ENCODE measurements at places on chromosomes 7 and 10.

DNA sequence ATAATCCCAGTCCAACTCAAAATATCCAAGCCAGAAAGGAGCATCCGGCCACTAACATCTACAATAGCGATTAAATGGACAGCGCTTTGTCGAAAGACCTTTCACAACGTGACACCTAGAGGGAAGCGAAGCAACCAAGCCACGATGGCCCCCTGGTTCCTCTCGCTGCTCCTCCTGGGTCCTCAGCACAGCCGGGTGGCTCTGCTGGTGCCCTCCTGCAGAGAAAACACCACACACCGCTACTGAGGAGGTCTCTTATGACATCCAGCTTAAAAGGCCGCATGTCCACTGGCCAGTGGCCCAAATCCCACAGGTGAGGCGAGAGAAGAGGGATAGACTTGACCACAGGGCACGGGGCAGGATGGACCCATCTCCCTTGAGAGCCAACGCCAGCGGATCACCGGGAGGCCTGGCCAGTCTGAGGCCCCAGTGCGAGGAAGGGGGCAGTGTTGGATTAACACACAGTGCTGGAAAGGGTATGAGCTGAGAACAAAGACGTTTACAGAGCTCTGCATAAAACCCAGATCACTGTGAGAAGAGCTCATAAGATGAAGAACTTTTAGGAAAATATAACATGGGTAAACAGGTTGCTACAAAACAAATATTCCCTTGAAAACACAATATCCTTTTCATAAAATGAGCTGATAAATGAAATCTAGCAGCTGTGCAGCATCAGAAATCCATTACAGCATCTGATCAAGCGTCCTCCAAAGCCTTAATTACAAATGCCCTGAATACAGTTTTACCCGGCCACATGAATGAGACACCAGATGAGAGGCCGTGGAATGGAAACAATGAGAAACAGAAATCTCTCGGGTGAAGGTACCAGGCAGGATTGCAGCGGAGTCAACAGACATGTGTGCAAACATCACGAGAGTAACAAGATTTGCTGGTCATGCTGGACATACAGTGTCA lies 236.7 kb downstream of the DIP2C start:
- DNase-seq: no peak

DNA sequence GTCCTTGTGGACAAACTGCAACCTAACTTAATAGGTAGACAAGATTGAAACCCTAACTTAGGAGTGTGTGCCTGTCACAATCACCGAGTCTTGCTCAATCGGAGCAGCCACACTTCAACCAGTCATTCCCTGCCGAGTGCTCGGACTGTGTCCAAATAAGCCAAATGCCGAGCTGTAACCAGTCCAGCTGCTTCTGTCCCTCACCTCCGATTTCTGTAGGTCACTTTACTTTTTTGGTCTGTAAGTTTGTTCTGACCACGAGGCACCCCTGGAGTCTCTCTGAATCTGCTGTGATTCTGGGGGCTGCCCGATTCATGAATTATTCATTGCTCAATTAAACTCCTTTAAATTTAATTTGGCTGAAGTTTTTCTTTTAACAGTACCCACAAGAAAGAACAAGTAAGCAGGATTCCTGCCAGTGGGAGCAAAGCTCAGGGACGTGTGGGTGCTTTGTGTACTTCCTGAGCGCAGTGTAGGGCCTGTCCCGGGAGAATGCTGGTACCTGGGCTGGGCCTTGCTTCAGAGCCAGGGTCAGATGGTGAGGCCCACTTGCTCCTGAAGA lies 140.1 kb downstream of the ACTR3B start:
- DNase-seq: peak; percentile 68

GRCh38 chr7:152544971-152545619 lies 109.3 kb upstream of the KMT2C start:
- DNase-seq: no peak

- no peak for DNase-seq
Measured at GRCh38 chr7:131498237-131498885, 58.1 kb downstream of the PODXL start.

DNA sequence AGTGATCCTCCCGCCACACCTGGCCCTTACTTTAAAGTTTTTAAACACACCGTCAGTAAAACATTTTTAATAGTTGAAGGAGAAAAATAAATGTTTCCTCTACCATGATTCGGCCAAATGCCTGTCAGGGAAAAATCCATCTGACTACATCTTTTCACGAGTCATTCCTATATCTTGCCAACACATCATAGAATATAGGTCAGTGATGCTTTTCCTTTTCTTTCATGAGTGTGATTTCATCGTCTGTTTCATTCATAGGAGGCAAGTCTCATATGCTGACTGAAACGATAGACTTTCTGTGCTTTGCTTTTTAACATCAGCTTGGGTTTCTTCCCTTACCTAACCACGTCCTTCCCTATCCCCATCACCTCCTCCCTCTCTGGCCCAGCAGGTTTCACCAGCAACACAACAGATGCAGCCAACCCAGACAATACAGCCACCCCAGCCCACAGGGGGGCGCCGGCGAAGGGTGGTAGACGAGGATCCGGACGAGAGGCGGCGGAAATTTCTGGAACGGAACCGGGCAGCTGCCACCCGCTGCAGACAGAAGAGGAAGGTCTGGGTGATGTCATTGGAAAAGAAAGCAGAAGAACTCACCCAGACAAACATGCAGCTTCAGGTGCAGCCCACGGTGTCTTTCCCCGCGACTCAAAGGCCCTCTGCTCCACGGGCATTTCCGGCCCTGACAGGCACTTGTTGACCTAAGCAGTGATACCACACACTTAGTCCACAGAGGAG lies 149.2 kb downstream of the TRIL start:
- DNase-seq: peak; percentile 38

GRCh38 chr7:30163231-30163894 lies 28.6 kb downstream of the MTURN start:
- DNase-seq: no peak

GRCh38 chr10:73576178-73576889 lies 14.8 kb downstream of the USP54 start:
- no peak for DNase-seq

- no peak for DNase-seq
Measured at GRCh38 chr7:1131471-1132265, 28.3 kb downstream of the ZFAND2A start.

DNA sequence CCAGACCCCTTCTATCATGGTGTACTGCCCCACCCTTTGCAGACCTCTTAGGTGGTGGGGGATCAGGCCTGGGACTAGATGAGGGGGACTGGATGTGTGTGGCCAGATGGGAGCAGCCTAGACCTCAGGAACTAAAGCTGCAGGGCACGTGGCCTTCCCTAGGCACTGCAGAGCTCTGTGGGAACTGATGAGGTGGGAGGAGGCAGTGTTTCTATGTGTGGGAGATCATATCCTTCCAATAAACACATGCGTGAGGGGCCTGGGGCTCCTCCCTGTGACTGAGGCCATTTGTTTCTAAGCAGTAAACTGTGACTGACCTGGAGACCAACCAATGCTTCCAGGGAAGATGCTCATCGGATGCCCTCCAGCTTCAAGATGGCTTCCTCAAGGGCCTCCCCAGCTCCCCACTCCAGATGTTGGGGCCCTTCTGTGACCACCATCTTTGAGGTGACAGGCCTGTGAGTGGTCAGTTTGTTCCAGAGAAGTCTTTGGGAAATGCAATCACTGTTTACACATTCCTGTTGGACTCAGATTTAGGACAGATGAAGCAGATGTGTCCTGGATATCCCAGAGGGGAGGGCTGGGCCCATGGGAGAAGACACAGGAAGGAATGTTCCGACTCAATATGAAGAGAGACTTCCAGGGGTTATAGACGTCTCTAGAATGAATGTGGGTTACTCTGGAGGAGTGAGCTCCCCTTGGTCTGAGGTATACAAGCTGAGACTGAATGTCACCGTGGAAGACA lies 23.6 kb upstream of the ZCCHC24 start:
- peak; percentile 44 for DNase-seq

DNA sequence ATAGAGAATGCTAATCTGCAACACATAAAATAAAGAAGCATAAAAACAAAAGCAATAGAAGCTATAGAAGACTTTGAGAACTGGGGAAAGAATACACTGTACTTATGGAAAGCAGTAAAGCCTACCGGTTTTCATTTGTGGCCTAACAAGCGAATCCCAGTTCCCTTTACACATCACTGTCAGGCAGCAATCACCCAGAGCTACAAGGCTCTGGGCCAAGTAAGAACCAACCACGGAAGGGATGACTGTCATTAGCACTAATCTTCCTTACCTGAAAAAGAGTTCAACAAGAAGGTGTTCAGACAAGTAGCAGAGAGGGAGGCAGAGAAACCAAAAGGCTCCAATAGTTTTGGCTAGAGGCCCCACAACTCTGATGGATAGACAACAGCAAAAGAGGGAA lies 15.0 kb downstream of the CCDC6 start:
- DNase-seq: no peak

DNA sequence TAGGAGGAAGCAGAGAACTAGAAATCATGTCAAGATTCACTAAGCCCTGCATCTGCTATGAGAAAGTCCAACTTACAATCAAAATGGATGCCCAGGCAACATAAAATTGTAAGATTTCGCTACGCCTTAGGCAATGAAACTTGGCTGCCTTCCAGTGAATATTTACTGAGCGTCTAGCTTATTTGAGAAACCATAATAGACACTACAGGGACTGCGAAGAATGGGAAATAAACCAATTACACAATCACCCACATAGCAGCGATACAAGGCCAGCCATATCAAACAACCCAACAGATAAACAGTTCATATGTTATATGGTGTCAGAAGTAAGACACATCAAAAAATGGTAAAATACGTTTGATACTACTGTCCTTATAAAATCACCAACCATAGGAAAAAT lies 545.0 kb upstream of the C7orf33 start:
- no peak for DNase-seq

GRCh38 chr10:74084955-74085354 lies 65.7 kb downstream of the AP3M1 start:
- DNase-seq: no peak

- no peak for DNase-seq
Measured at GRCh38 chr10:36336315-36336714, 694.2 kb upstream of the FZD8 start.

- no peak for DNase-seq
Measured at GRCh38 chr7:85070967-85071628, 115.8 kb downstream of the SEMA3D start.

GRCh38 chr10:662686-663465 lies 26.6 kb downstream of the DIP2C start:
- no peak for DNase-seq

- DNase-seq: peak; percentile 79
Measured at GRCh38 chr10:110641256-110641655, 2.9 kb upstream of the RBM20 start.

GRCh38 chr10:79149662-79150443 lies 81.1 kb downstream of the ZMIZ1 start:
- peak; percentile 93 for DNase-seq

- no peak for DNase-seq
Measured at GRCh38 chr10:105494303-105494702, 853.2 kb downstream of the SORCS3 start.

GRCh38 chr7:28125431-28126409 lies 54.9 kb downstream of the JAZF1 start:
- no peak for DNase-seq

GRCh38 chr7:158649279-158649678 lies 55.3 kb downstream of the NCAPG2 start:
- no peak for DNase-seq

- no peak for DNase-seq
Measured at GRCh38 chr7:22569586-22570321, 69.8 kb upstream of the STEAP1B start.

DNA sequence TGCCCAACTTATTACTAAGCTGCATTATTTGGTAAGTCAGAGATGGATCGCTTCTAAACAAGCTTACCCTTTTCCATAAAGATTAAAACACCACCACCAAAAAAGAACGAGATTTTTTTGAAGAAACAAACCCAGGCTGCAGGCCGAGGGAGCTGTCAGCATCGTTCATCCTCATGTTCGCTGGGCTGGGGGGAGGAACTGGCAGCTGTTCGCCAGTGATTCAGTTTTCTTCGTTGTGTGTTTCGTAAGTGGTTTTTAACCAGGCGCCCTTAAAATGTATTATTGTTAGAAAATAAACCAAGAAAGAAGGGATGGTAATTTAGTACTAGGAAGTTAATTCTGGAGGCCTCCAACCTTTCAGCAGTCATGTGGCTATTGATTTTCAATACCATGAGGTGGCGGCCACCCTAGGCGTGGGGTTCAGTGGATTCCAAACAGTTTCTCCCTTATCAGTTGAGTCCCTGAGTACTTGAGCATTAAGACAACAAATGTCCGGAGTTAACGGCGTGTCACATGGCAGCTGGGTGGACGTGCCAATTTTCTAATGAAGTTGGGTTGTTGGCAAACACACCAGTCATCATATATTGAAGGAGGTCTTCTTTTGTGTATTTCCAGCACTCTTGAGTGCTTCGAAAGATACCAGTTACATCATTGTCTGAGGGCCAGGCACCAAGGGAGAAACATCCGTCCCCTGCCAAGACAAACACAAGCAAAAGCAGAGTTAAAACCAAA lies 173.2 kb downstream of the EBF3 start:
- no peak for DNase-seq

GRCh38 chr10:91564508-91564907 lies 68.4 kb downstream of the PPP1R3C start:
- DNase-seq: no peak

GRCh38 chr7:43077285-43077684 lies 35.2 kb upstream of the HECW1 start:
- DNase-seq: no peak

DNA sequence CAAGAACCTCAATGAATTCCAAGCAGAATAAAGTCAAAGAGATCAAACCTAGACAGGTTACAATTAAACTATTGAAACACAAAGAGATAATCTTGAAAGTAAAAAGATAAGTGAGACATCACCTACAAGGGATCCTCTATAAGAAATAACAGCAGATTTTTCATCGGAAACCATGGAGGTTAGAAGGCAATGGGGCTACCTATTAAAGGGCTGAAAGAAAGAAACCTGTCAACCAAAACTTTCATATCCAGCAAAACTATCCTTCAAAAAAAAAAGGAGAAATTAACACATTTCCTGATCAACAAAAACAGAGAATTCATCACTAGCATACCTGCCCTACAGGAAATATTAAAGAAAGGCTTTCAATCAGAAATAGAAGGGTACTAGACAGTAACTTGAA lies 244.9 kb downstream of the ARHGAP12 start:
- DNase-seq: no peak

GRCh38 chr7:1354661-1355567 lies 104.4 kb downstream of the MICALL2 start:
- DNase-seq: peak; percentile 18

- DNase-seq: no peak
Measured at GRCh38 chr10:126523071-126523470, 134.8 kb upstream of the ADAM12 start.

All from left ventricle myocardium superior (tissue), 1 donor.